Memory B cell (primary cell): ENCODE measurements at places on chromosomes 4 and X.

- H3K4me1 ChIP-seq: no peaks in the 10 kb centered on the region
- peaks cover 2% of the 10 kb centered on the region for H3K27me3 ChIP-seq
- H3K36me3 ChIP-seq: no peaks in the 10 kb centered on the region
- H3K27ac ChIP-seq: no peak overlapping the region
- H3K4me3 ChIP-seq: no peak overlapping the region
Observed at GRCh38 chr4:23887989-23888388, 1.9 kb downstream of the PPARGC1A start.

DNA sequence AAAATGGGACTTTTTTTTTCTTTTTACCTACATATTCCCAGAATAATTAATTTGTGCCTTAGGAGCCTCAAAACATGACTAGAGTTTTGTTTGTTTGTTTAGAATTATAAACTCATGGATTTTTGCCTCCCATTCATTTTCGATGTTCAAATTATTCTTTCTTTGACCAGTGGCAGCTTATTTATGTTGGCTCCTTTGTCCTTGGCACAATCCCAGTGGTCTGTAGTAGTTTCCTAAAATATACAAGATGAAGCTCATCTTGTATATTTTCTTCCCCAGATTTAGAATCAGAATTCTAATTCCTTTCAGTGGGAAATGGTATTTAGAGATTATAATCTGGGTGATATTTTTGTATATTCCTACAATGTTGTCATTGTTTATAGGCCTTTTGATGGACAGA is 27.2 kb downstream of the DCK start:
- no peak for DNase-seq
- H3K27ac ChIP-seq: no peak overlapping the region
- H3K36me3 ChIP-seq: peaks cover 13% of the 10 kb centered on the region
- H3K4me3 ChIP-seq: no peak overlapping the region
- peaks cover 2% of the 10 kb centered on the region for H3K4me1 ChIP-seq

DNA sequence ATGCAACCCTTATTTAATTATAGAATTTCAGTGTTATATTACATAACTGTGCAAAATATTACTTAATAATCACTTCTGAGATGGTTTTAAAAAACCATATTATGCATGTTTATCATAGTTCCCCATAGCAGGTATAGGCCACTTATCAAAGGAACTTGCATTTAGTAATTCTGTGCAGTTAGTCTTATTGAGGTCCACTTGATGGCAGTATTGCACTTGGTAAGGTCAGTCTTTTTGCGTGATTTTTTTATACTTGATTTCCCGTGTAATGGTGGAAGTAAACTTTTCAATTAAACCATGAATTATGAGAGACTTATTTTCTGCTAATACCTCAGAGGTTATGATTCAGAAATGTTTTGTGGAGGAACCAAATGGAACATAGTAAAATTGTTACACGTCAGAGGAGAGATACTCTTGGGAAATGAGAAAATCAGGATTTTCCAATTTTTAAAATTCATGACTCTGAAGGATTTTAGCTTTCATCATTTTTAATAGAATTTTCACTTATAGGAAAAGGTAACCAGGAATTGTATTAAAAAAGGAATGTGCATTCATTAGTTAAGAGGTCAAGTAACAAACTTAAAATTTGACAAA is 230.0 kb downstream of the CCSER1 start:
- no peak overlapping the region for H3K27ac ChIP-seq
- H3K4me3 ChIP-seq: no peak overlapping the region
- no peak for DNase-seq
- H3K27me3 ChIP-seq: no peaks in the 10 kb centered on the region

GRCh38 chrX:14801136-14801535 is 71.7 kb downstream of the FANCB start:
- H3K27me3 ChIP-seq: no peaks in the 10 kb centered on the region
- peaks cover 7% of the 10 kb centered on the region for H3K36me3 ChIP-seq
- no peak overlapping the region for H3K27ac ChIP-seq
- no peak for DNase-seq
- H3K4me3 ChIP-seq: no peak overlapping the region
- H3K4me1 ChIP-seq: no peaks in the 10 kb centered on the region
